Activated CD4-positive, alpha-beta T cell treated with anti-CD3 and anti-CD28 coated beads, Interleukin-2, Interleukin-6, amounts not matched to agents 100 ng/mL and 50 ng/mL, durations not matched to agents 16 hours and 8 hours (primary cell): ENCODE measurements at places on chromosomes 7 and 10.

- DNase-seq: no peak
Observed at GRCh38 chr7:159147687-159148086, 3.0 kb upstream of the VIPR2 start.

GRCh38 chr10:25934621-25935139 lies 651 bp downstream of the MYO3A start:
- peak; percentile 11 for DNase-seq

- DNase-seq: no peak
Observed at GRCh38 chr7:37393476-37393875, 55.2 kb downstream of the ELMO1 start.

GRCh38 chr10:127125331-127125730 lies 71.1 kb downstream of the INSYN2A start:
- DNase-seq: no peak

DNA sequence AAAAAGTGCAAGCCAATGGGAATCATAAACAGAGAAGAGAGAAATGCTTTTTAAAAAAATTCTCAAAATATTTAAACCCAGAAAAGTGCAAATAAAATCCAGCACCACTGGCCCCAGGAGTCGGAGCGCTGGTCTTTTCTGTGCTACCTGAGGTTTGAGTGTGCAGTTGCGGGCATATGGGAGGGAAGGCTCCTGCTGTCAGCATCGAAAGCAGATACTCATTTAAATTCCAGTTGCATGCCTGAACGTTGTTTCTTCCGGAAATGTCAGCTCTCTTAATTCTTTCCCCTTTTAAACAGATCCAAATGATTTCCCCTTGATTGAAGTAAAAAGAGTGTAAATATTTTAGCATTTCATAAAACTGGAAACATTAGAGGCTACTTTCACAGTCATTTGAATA lies 240.5 kb upstream of the GPR26 start:
- DNase-seq: no peak

DNA sequence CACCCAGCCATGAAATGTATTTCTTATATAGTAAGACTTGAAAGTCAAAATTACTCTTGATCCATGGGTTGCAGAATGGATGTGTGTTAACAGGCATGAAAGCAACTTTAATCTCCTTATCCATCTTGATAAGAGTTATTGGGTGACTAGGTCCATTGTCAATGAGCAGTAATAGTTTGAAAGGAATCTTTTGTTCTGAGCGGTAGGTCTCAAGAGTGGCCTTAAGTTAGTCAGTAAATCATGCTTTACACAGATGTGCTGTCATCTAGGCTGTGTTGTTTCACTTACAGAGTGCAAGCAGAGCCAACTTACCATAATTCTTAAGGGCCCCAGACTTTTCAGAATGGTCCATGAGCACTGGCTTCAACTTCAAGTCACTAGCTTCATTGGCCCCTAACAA lies 51.2 kb downstream of the KIAA1549 start:
- DNase-seq: no peak

- DNase-seq: no peak
Observed at GRCh38 chr10:9111976-9112375, 1057.5 kb downstream of the GATA3 start.

DNA sequence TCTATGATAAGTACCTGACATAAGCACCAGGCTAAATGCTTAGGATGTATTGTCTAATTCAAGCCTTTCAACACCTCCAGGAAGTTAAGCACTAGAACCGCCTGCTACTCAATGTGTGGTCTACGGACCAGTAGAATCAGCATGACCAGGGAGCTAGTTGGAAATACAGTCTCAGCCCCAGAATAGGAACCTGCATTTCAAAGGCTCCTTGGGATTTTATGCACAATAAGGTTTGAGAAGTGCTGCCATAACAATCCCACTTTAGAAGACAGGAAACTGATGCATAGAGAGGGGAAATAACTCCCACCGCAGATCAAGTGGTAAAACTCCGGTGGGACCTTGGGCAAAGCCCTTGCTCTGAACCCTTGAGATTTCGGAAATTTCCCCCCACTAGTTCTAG lies 8.8 kb upstream of the DUSP5 start:
- DNase-seq: no peak

- DNase-seq: no peak
Observed at GRCh38 chr7:24368161-24368560, 84.2 kb downstream of the NPY start.

DNA sequence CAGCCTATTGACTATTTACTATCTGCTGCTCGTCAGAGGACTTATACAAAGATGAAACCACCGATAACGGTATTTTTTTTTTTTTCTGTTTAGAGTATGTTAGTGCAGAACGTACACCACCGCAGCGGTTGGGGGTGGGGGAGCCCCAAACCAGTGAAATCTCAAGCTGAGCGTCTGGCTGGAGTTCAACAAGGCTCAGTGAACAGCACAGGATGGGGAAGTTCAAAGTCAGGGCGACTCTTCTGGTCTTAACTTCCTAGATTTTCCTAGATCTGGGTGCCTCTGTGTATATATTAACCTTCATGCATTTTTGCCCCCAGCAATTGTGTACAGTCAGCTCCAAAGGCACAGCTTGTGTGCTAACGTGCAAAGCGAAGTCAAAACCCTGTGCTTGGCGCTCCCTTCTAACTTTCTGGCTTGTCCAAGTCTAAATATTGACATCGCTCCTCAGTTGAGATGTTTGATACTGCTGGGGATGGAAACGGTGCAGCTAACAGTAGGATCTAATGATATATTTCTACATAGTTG lies 1.1 kb downstream of the RHOBTB1 start:
- peak; percentile 40 for DNase-seq

DNA sequence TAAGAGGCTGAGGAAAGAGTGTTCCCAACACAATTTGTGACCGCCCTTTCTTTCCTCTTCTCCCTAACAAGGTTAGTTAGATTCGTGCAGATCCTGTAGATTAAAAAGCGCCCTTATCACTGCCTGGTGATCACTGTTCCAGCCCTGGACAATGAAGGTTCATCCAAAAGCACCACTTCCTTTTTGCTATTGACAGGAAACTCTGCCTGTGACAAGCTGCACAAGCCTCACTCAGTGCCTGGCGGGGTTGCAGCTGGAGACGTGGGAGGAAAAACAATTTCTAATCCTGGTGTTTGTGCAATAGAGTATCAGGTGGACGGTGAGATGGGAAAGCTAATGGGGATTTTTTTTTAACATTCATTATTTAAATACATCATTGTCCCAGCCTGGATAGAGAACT lies 105.9 kb upstream of the CAV2 start:
- DNase-seq: no peak

DNA sequence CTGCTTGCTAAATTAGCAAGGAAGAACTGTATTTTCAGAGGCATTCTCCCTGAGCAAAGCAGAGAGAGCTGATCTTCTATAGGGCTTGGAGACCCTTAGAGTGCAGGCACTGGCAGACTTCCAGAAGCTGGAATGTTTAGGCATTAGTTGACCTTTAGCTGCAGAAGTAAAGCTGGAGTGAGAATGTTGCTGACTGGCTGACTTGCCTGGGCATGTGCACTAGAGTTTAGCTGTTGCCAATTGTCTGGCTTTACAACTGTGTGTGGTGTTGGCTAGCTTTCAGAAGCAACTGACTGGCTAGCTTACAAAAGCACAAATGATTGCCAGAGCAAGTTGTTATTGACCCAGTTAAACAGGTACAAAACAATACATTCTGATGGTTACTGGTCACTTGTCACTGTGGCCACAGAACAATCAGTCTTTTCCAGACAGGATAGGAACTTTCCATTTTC lies 25.1 kb downstream of the FAM13C start:
- no peak for DNase-seq

DNA sequence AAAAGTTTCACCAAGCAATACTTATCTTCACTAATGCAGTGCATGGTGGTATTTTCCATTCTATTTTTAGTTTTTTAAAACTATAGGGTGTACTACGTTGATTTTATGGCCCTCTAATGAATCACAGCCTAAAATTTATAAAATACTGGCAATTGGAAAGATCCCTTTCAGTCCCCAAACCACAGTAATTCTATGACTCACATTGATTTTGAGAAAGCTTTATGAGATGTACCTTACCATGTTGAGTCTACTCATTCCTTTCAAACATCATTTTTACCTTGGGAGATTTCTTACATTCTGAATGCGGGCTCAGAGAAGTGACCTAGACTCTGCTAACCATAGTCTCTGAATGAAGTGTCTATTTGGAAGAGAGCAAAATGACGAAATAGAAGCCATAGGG lies 141.6 kb downstream of the GPR85 start:
- no peak for DNase-seq

DNA sequence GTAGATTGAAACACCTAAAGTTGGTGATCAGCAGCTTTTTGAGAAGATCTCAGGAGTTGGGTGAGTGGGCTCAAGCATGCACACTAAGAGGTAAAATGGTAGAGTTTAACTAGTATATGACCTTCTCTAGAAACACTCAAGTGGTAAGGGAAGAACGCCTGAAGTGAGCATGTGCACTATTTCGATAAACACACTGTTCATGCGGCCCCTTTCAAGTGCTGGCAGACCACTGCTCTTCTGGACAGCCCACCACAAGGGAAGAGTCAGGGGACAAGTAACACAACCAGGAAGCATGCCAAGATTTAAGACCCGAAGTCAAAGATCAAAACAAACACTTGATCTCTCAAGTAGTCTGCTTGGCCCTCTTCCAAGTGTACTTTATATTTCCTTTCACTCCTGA lies 519.5 kb upstream of the ZWINT start:
- DNase-seq: no peak

- no peak for DNase-seq
Observed at GRCh38 chr10:71494980-71495381, 98.3 kb downstream of the CDH23 start.

- no peak for DNase-seq
Observed at GRCh38 chr7:55381696-55382095, 16.6 kb downstream of the LANCL2 start.

- DNase-seq: peak; percentile 79
Observed at GRCh38 chr10:98361131-98362025, 53.6 kb downstream of the PYROXD2 start.

DNA sequence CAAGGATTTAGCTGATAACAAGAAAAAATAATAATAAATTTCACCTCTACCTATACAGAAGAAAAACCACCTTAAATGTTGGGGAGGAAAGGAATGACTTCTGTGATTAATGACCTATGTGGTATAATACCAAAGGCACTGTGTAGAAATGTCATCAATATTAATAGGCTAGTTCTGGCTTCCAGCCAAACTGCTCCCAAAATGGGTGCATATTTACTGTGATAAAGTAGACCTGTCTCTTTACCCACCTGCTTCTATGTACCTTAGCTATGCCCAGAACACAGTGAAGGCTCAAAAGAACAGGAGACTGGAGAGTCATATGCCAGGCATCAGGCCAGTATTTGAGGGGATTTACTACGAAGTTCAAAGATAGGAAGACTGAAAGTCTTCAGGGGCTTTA lies 76.0 kb downstream of the ATE1 start:
- DNase-seq: no peak
